ENCODE measurements at places on chromosomes 11 and 22.

- peak; percentile 34 for DNase-seq
Observed at GRCh38 chr11:65973439-65974110, 12.0 kb downstream of the SART1 start.

DNA sequence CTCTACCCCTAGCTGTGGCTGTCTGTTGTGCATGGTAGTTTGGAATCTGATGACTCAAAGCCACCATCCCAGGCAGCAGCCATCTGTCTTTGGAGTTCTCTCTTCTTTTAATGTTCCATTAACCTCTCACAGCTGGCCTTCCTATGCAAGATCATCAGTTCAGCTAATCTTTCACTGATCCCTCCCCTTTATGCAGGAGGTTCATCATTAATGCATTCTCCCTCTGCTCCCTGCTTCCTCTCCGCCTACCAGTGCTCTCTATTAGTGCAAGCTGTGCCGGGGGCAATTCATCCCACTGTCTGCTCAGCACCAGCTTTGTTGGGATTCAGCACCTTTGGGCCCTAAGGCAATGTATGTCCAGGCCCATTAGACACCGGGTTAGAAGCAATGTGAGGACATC is 413.0 kb upstream of the LRRC4C start:
- DNase-seq: no peak

GRCh38 chr11:116030697-116031331 is 526.6 kb upstream of the CADM1 start:
- peak; percentile 43 for DNase-seq

GRCh38 chr11:93291110-93291509 is 39.4 kb upstream of the DEUP1 start:
- DNase-seq: no peak

DNA sequence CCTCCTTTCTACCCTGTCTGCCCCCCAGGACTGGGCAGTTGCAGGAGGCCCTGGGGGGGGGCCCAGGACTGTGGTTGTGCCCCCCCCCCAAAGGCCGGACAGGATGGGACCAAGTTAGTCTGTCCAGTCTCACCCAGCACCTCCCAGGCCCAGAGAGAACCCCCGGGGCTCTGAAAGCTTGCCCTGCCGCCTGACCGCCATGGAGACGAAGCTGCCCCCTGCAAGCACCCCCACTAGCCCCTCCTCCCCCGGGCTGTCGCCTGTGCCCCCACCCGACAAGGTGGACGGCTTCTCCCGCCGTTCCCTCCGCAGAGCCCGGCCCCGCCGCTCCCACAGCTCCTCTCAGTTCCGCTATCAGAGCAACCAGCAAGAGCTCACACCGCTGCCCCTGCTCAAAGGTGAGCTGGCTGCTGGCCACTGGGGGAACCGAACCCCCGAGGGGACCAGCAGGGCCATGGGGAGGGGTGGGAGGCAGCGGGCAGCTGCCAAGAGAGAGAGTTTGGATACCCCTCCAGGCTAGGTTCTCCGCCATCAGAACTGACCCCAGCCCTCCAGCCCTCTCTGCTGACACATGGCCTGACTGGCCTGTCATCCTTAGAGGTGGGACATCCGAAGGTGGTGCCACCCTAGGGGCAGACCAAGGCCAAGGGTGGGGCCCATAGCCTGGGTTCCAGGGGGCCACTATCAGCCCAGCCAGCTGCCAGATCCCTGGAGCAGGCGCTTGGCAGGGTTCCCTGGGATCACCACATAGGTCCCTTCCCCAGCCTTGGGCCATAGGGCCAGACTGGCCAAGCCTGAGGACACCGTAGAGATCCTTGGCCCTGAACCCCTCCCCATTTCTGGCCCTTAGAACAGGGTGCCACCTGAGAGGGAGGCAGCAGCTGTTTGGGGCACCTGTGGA is 1.3 kb downstream of the PPP2R5B start:
- DNase-seq: no peak

DNA sequence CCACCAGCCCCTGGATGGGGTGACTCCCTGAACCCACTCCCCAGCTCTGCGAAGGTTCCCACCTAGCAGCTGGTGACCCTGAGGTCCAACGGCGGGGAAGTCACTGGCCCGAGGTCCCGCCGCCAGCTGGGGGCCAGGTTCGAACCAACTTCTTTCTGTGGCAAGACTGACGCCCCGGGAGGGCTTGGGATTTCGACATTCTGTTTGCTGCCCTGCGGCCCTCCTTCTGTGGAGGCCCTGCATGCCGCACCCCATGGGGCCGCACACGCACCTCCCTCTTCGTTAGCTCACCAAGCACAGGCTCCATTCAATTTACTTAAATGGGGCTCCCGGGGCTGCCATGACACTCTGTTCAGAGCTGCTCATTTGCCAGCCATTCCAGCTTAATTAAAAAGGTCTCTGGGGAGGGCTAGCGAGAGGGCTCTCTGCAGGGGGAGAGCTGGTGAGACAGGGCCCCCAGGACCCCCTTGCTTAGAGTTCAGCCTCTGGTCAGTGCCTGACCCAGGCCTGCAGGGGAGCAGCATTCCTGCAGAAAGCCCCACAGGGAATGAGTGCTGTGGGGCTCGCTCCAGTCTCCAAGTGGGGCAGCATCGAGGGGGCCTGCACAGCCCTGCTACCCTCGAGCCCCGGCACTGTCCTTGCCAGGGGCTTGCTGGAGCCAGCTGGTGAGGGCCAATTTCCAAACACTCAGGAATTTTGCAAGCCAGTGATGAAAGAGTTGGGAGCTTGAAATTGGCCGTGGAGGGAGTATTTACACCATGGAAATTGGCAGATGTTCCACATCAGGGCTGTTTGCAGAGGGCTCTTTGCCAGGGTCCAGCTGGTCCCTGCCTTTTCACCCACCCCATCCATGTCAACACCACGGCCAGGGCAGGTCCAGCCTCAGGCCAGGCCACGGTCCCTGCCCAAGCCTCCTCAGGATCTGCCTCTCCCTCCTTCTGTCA is 80.8 kb downstream of the CACNA1I start:
- no peak for DNase-seq

DNA sequence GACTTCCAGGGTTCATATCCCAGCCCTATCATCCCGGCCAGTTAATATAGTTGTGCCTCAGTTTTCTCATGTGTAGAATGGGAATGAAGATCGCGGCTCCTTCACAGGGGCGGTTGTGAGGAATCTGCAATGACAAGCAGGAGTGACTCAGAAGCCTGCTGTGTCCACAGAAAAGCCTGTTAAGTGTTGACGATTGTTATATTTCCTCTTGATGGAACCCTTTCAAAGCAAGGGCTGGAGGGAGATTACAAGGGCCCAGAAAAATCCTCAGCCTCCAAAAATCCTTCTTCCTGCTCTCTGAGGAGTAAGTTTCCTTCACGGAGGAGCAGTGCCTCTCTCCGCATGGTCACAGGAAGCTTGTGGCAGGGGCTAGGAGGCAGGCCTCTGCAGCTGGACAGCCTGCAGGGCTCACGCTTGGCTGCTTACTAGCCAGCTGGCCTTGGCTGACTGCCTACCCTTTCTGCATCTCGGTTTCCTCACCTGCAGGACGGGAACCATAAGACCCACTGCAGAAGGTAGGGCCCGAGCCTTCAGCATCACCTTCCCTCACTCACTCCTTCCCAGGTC is 63.4 kb downstream of the CACNG2 start:
- no peak for DNase-seq

DNA sequence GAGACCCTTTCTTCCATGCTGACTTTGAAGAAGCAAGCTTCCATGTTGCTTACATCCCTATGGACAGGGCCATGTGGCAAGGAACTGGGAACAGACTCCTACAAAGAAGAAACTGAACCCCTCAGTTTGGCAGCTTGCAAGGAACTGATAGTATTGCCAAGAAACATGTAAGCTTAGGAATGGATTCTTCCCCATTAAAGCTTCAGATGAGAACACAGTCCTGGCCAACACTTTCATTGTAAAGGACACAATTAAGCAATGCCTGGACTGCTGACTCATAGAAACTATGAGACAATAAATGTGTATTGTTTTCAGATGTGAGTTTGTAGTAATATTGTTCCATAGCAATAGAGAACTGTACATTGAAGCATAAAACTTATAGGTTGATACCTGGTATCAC is 82.4 kb downstream of the AASDHPPT start:
- DNase-seq: no peak

- DNase-seq: peak; percentile 98
Observed at GRCh38 chr11:75562048-75562835, at the start of gene SERPINH1. Gene SERPINH1, plus strand, starts transcription at chr11:75562253. Its CDS starts 4,097 bp downstream, at chr11:75566350.

DNA sequence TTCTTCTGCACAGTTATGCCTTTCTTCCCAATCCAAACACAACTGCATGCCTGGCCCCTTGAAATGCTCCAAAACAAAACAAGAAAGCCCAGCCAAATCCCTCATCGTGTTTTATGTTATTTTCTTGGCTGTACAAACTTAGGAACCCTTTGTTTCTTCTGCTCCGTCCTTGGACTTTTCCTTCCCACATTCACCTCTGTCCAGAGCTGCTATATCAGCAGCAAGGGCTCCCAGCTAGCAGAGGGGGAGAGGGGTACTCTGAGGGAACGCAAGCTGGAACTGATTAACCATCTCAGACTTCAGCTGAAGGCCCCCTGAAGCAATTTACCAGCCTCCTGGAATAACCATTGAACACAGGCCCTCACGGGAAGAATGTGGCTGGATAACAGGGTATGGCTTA is 214.7 kb downstream of the TENM4 start:
- no peak for DNase-seq

DNA sequence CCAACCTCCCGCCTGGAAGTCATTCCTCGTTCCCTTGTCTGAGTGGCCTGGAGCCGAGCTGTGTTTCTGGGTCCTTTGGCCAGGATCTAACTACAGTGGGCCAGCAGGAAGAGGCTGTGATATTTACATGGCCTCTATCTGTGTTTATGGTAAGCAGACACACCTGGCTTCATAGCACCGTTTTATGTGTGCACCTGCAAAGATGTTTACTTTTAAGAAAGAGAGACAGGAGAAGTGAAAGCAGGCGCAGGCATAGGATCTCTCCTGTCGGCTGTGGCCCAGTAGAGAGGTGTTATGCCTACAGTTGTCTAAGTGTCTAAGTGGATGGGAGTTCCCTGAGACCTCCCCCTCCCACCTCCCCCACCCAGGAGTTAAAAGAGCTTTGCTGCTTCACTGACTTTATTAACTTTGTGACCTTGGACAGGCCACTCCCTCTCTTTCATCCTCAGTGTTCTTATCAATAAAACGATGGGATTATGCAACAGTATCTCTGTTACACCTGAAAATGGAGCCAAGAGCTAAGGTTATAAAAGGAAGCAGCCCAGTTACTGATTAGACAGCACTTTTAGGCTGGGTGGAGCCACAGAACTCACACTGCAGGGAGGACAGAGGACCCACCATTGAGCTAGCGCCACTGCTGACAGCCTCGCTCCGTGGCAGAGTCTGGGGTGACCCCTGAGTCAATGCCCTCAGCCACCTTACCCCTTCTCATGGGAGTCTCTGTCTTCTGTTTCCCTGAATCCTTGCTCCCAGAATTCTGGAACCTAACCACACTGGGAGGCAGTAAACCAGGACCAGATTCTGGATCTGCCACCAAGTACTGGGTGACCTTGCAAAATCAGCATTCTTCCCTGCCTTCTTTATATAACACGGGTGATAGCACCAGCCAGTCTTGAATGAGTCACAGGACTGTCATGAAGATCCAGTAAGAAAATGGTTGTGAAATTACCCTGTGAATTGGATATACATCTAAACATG is 22.0 kb downstream of the ST14 start:
- DNase-seq: peak; percentile 98

- no peak for DNase-seq
Observed at GRCh38 chr22:50573491-50574382, 4.5 kb downstream of the CPT1B start.

DNA sequence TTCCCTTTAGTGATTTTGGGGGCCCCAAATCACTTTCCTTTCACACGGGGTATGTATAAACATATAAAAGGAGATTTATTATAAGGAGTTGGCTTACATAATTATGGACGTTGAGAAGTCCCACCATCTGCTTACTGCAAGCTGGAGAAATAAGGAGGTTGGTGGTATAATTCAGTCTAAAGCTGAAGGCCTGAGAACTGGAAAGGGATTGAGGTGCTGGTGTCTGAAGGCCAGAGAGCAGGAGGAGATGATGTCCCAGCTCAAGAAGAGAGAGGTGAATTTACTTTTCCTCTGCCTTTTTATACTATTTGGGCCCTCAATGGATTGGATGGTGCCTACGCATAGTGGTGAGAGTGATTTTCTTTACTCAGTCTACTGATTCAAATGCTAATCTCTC is 1.3 kb upstream of the ZNF202 start:
- DNase-seq: no peak

DNA sequence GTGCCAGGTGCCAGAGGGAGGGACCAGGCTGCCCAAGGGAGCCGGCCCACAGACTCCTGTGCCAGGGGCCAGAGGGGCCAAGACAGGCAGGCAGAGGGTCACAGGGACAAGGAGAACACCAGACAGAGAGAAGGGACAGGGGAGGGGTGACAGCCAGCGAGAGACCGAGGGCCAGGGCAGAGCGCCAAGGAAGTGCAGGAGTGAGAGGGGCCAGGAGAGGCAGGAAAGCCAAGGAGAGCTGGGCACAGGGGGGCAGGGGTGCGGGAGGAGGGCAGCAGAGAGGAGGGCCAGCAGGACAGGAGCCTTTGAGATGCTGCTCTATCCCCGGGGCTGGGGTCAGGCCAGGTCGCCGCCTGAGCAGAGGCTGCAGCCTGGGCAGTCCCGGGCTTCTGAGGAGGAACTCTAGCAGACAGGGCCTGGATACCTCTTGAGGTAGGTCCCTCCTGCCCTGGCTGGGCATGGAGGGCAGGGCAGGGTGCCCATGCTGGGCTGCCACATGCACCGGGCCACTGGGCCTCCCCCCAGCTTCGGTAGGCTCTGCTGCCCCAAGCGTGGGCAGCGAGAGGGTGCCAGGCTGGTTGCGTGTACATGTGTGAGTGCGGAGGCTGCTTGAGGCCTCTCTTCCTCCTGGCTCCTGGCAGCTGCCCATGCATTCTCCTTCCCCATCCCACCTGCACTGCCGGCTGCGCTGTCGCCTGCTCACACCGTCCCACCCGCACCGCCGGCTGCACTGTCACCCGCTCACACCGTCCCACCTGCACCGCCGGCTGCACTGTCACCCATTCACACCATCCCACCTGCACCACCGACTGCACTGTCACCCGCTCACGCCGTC is 12.2 kb downstream of the LSP1 start:
- DNase-seq: peak; percentile 35

DNA sequence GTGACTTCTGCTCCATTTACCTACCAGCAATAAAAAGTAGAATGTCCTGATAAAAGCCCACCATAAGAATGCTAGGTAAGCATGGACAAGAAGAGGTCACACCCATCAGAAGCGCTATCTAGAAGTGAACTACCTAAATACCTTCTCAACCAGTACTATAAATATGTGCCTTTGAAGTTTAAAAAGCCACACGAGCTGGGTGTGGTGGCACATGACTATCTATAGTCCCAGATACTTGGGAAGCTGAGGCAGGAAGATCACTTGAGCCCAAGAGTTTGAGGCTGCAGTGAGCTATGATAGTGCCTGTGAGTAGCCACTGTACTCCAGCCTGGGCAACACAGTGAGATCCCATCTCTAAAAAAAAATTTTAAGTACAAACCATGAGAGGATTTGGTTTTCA is 66.7 kb downstream of the PACSIN2 start:
- DNase-seq: no peak

Data from DMS53 (cell line).